ENCODE measurements at places on chromosomes 3 and 15. TPM values are rescaled to one million over a fixed set of nuclear protein-coding genes. Genes with fewer than 3 reads are reported as not detected.

DNA sequence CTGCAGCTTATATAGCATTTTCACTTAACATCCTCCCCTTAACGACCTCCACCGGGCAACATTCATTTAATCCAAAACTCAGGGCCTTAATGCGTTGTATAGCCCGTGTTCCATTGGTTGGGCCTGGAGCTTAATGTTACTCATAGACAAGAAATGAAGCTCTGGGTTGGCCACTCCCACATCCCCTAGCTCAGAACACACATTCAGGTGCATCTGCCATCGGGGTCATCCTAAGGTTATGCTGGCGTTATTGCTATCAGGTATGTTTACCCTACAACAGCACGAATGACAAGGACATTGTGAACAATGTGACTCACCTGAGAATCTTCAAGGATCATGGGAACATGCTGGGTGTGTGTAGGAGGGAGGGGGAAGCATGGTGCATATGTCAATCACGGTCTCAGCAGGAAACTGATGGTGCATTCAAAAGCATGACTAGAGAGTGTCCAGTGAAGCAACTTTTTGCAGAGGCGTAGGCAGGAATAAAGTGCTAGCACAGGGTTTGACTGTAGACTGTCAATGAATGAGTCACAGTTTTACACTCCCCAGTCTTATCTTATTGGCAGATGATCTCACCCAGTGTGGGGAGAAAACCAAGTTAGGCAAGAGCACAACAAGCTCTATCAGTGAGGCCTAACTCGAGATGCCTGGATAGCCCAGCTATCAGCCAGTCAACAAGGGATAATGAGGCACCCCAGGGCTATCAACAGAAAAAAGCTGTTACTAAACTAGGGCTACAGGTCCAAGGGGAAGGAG, 402.1 kb upstream of the MCTP2 start:
- DNase-seq = no peak

- DNase-seq = peak; percentile 87
Observed at GRCh38 chr3:53254509-53255422, 1.1 kb downstream of the TKT start.

GRCh38 chr15:83243634-83244033, 36.0 kb upstream of the HDGFL3 start:
- no peak for DNase-seq

GRCh38 chr15:38648121-38648843, 83.7 kb upstream of the RASGRP1 start:
- DNase-seq = no peak

WDR93 gene
- not detected for total RNA-seq

Data from posterior vena cava (tissue), 2 donors.